ENCODE measurements at places on chromosomes 4 and X. TPM values are rescaled to one million over a fixed set of nuclear protein-coding genes. Genes with fewer than 3 reads are reported as not detected.

PNMA3 gene
- 0.37 TPM for polyA plus RNA-seq

PGK1 gene
- polyA plus RNA-seq: 474 TPM

DTHD1 gene
- polyA plus RNA-seq: not detected

CLCN5 gene
- polyA plus RNA-seq: 1.3 TPM

F9 gene
- not detected for polyA plus RNA-seq
